T-cell (primary cell): ENCODE measurements at places on chromosomes 6 and 20. TPM values are rescaled to one million over a fixed set of nuclear protein-coding genes. Genes with fewer than 3 reads are reported as not detected.

C6orf58 gene
- total RNA-seq = not detected

CEBPB gene
- total RNA-seq = 26.4 TPM

POU3F2 gene
- total RNA-seq = not detected

AVP gene
- not detected for total RNA-seq

TFAP2A gene
- 0.69 TPM for total RNA-seq
